ENCODE measurements at places on chromosomes 7 and 10.

DNA sequence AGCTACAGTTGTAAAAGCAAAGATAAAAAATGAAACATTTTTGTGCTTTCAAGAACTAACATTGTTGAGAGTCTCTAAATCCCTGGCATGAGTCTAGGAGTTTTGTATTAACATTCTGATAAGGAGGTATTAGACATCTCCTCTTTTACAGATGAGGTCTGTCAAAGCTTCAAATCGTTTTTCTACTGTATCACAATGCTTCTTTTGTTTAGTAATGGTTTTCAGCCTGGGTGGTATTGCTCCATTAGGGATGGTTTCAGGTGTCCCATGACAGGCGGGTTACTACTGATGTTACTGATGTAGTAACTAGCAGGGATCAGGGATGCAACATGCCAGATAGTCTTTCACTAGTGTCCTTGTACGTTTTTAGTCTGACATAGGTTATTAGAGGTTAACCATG is 27.4 kb downstream of the STAM start:
- peak; percentile 73 for DNase-seq

- no peak for DNase-seq
Observed at GRCh38 chr7:135300913-135301765, 67.5 kb downstream of the STRA8 start.

GRCh38 chr7:155829796-155830470 is 17.7 kb upstream of the SHH start:
- no peak for DNase-seq

GRCh38 chr7:18754766-18755165 is 259.2 kb downstream of the HDAC9 start:
- peak; percentile 45 for DNase-seq
